ENCODE measurements at places on chromosomes 12 and 14. TPM values are rescaled to one million over a fixed set of nuclear protein-coding genes. Genes with fewer than 3 reads are reported as not detected.

GRCh38 chr12:6817098-6817497, 4.5 kb upstream of the GPR162 start:
- H3K4me3 ChIP-seq: no peak overlapping the region
- H3K27ac ChIP-seq: no peak overlapping the region
- H3K36me3 ChIP-seq: no peaks in the 10 kb centered on the region
- DNase-seq: no peak
- H3K4me1 ChIP-seq: peaks cover 12% of the 10 kb centered on the region
- H3K27me3 ChIP-seq: peaks cover 35% of the 10 kb centered on the region

GRCh38 chr12:112468046-112468445, 49.3 kb downstream of the PTPN11 start:
- no peak for DNase-seq
- H3K36me3 ChIP-seq: peaks cover 43% of the 10 kb centered on the region
- H3K4me3 ChIP-seq: no peak overlapping the region
- H3K27ac ChIP-seq: no peak overlapping the region
- no peaks in the 10 kb centered on the region for H3K27me3 ChIP-seq

NINJ2 gene
- not detected for total RNA-seq

PPP1R36 gene
- total RNA-seq: not detected

KLRG1 gene
- total RNA-seq: 1.3 TPM

RNASE7 gene
- not detected for total RNA-seq

CDH24 gene
- total RNA-seq: not detected

Data from stomach (tissue), 19 donors.